CD4-positive, alpha-beta T cell treated with Interleukin-1 beta for 1 hour (primary cell): ENCODE measurements at places on chromosomes 11 and 22.

GRCh38 chr11:73372375-73372993 is 3.7 kb upstream of the RELT start:
- no peak for DNase-seq

GRCh38 chr11:94563176-94563847 is 3.9 kb upstream of the PIWIL4 start:
- no peak for DNase-seq

GRCh38 chr22:35971456-35972119 is 57.0 kb downstream of the RBFOX2 start:
- no peak for DNase-seq

GRCh38 chr11:665062-665703 is 28.1 kb downstream of the DRD4 start:
- DNase-seq = no peak

DNA sequence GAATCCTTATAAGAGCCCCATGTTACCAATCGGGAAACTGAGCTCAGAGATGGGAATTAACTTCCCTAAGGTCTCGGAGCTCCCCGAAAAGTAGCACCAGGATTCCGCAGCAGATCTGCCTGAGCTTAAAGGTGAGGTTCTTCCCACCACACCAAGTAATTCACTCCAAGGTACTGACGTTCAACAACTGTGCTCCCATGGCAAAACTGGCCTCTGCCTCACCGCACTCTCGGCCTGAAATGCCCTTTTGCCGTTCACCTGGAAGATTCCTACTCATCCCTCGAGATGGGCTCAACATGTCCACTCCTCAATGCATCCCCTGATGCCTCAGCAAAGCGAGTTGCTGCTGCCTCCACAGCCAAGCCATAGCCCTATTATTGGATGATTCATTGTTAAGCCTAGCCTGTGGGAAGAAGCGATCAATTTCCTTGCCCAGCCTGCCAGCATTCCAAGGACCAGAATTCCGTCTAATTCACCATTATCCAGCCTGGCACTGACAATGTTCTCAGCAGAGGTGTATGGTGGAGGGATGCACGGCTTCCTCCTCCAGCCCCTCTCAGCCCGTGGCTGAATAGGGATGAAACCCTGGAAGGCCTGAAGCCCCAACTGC is 4.2 kb downstream of the PLAAT3 start:
- DNase-seq = no peak
